Fibroblast of skin of back (primary cell): ENCODE measurements at places on chromosomes 5 and 9.
A peak's percentile ranks its signal among the peaks of the same experiment; 100 is the strongest.

DNA sequence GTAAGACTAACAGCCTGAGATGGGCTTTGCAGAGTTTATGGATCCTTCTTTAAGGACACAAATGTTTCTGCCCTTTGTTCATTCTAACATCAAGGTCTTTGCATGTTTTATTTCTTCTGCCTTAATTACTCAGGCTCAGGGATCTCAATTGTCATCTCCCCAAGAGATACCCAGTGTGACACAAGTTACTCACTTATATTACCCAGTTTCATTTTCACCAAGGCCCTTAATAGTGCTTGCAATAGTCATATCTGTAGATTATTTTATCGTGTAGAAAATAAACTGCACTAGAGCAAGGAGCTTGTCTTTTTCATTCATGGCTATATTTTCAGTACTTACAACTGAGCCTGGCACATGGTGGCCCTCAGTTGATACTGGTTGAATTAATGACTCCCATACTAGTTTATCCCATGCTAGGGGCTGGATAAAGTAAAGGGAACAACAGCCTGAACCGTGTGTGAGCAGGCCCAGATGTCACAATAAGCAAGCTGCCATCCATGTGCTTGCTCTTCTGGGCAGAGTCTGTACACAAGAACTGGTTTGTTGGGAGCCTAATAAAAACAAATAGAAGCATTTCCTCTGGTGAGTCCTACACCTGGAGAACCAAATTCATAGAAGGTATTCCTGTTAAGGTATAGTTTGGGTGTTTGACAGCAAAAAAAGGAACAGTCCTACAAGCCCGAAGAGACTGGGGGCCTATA lies 112.5 kb upstream of the CD180 start:
- no peak for DNase-seq

DNA sequence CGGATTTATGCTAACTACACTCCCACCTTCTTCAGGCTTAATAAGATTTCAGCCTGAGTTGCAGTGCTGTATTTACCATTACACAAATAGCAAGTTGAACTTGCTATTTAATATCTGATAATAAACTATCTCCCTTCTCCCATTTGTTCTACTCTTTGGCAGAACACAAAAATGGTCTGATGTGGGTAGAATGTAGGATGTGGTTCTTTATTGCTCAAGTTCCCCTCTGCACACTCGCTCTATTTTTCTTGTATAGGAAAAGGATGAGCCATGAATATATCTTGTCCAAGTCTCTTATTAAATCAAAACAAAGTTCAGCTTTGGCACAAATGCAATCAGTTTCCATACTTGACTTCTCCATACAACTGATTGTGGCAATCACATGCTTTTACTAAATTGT lies 37.2 kb upstream of the KIF2A start:
- no peak for DNase-seq

GRCh38 chr9:34311499-34312185 lies 17.4 kb downstream of the KIF24 start:
- DNase-seq, result no peak

DNA sequence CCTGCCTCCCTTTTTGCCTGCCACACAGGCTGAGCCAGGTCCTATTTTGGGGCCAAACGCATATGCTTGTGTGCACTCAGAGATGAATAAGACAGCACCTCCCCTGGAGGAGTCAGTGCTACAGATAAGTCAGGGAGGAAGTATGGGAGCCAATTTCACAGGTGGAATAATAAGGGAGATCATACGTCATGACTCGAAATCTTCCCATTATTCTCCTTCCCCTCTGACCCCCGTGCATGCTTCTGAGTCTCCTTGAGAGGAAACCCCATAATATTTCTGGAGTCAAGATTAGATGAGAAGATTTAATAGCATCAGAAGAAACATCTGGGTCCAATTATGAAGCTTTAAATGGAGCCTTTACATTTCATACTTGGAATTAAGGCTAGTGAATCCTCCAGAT lies 15.1 kb upstream of the ZCCHC7 start:
- no peak for DNase-seq

GRCh38 chr9:69299315-69299714 lies 25.7 kb upstream of the ENTREP1 start:
- no peak for DNase-seq

GRCh38 chr5:90173299-90174030 lies 236.1 kb downstream of the CETN3 start:
- DNase-seq, result no peak

- DNase-seq, result peak; percentile 92
Observed at GRCh38 chr5:133240425-133241091, 188.7 kb downstream of the HSPA4 start.

DNA sequence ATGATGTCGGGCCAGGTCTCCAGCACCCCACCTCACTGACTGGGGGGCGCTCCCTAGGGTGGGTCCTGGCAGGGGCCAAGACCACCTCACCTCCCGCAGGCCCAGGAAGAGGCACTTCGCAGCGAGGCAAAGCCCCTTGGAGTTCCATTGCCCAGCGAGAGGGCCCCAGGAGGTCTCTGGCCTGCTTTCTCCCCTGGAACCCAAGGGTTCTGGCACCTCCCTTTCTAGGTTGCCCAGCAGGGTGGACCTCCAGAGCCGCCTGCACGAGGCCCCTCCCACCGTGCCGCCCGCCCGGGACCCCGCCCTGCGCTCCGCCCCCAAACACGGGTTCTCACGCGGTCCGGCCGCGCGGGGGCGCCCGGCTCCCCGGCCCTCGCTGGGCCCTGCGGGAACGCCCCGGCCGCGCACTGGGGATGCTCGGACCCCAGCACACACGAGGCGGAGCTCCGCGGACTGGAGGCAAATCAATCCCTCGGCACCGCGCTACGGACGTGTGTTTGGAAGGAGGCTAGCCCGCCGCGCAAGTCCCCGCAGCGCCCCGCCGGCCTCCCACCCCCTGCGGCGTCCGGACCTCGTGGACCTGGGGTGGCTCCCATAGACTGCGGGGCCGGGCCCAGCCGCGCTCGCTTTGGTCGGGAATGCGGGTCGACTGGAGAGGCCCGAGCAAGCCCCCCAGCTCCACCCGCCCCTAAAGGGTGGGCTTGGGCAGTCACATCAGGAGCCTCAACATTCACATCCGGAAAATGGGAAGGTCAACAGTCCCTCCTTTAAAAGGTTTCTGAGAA lies 99.5 kb upstream of the LMX1B start:
- peak; percentile 58 for DNase-seq

DNA sequence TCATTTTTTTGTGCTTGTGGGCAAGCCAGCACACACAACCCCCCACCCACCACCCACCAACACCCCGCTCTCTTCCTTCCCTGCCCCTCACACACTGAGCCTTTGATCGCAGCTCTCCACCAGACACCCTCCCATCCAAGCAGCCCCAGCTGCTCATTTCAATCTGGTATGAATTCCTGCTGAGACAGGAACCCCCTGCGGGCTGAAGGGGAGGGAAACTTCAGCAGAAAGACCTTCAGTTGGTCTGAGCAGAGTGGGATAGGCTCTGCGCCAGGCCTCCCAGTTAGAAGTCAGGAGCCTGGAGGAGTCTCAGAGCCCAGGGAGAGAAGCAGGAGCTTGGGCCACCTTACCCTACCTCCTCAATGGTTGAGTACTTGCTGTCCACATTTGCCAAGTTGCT lies 7.2 kb downstream of the PCDHGC5 start:
- peak; percentile 91 for DNase-seq

DNA sequence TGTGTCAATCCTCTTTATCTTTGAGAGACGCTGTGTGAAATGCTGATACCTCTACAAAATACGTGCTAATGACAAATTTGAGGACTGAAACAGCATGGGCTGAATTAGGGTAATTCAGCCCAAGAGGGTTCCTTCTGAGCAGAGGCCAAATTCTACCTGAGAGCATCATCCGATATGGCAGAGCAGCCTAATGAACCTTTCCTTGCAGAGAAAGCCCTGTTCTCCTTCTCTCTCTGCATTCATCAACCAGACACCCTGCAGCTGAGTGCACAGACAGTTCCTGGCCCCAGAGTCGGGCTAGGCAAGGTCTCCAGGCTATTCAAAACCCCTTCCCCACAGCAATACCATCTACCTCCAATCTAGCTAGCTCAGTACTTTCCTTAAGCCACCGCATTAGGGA lies 77.9 kb downstream of the TRIM32 start:
- no peak for DNase-seq

DNA sequence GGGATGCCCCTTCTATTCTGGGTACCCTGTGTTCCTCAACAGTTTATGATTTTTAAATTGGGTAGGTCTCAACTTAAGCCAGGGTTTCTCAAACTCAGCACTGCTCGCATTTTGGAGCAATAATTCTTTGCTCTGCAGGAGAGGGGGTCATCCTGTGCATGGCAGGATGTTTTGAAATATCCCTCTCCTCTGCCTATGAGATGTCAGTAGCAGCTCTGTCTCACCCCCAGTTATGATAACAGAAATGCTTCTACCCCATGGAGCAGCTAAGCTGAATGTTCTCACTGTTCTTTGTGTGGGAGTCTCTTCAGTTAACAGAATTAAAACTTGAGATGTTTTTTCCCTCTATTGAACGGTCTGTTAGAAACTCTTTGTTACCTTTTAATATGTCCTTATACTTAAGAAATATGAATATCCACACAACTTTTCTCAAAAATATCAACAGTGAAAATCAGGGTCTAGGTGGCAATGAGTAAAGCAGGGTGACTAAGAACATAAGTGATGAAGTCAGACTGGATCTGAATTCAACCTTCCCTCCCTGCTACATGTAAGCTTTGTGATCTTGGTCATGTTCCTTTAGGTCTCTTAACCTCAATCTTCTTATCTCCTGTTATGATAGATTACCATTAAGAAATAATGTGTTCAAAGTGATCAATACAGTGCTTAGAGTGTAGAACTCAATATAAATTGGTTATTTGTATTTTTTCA lies 89.0 kb downstream of the CAMK4 start:
- no peak for DNase-seq

DNA sequence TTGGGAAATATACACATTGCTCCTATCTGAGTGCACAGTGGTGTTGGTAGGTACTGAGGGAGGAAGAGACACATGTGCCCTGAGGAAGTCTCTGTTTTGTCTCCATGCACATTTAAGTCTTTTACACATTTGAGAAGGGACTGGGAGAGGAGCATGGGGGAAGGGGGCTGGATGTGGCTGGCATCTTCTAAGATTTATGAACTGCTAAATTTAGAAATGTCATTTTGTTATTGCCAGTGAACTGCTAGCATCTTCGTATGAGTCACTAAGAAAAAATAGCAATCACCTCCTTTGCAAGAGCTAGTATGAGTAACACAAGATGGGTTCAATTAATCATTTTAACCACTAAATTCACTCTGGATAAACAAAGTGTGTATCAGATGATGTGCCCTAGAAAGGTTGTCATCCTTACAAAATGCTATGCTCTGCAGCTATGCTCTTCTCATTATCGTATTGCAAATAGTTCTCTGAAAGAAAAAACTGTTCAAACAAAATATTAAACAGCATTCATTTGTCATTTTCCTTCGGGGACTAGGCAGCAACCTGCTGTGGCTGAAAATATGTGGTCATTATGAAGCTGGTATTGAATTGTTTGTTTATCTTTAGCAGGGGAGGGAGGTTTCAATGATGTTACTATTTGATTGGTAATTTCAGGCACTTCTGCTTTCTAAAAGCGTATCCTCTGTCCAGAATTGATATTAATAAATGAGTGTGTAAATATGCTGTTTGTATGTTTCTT lies 236.5 kb downstream of the DMRTA1 start:
- DNase-seq, result peak; percentile 79
